ENCODE measurements at places on chromosomes 13 and 19.

DNA sequence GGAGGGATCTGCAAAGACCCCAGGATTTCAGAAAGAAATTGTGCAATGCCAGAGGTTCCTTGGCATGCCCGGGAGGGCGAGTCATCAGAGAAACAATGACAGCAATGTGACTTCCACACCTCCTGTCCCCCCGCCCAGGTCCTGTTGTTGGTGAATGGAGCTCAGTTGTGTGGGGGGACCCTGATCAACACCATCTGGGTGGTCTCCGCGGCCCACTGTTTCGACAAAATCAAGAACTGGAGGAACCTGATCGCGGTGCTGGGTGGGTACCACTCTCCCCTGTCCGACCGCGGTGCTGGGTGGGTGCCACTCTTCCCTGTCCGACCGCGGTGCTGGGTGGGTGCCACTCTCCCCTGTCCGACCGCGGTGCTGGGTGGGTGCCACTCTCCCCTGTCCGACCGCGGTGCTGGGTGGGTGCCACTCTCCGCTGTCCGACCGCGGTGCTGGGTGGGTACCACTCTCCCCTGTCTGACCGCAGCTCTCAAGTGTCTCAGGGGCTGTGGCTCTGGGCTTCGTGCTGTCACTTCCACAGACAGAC is 5.2 kb upstream of the F10 start:
- no peak for DNase-seq

DNA sequence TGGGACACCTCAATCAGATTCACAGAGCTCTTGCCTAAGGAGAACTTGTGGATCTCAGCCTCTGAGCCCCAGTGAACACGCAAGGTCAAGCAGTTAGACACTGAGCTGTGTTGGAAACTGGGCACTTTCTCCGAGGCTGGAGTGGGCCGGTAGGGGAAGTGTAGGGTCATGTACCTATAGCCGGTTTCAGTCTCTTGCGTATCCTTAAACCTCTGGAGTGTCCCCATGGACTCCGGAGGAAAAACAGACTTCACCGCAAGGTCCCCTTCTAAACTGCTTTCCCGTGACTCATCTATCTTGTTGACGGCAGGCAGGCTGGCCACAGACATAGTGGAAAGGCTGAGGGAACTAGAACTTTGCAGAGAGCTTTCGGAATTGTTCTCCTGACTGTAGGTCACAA is 11.3 kb downstream of the IQCN start:
- DNase-seq: no peak

GRCh38 chr19:2631213-2631821 is 71.2 kb downstream of the GNG7 start:
- DNase-seq: no peak

DNA sequence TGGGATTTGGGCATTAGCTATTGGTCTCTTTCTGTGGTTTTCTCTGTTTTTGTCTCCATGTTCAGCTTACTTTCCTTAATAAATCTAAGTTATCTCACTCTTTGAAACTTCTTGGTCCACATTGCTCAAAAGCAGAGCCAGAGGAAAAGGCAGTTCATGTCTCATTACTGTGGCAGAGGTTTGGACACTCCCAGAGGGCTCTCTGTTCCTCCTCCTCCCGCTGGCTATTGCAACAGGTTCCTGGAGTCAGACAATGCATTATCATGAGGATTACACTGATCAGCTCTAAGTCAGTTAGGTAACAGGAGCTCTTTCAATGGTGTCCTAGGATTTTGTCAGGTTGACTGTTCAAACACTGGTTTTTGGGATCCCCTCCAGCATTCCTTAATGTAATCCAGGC is 298.8 kb downstream of the NDFIP2 start:
- no peak for DNase-seq

DNA sequence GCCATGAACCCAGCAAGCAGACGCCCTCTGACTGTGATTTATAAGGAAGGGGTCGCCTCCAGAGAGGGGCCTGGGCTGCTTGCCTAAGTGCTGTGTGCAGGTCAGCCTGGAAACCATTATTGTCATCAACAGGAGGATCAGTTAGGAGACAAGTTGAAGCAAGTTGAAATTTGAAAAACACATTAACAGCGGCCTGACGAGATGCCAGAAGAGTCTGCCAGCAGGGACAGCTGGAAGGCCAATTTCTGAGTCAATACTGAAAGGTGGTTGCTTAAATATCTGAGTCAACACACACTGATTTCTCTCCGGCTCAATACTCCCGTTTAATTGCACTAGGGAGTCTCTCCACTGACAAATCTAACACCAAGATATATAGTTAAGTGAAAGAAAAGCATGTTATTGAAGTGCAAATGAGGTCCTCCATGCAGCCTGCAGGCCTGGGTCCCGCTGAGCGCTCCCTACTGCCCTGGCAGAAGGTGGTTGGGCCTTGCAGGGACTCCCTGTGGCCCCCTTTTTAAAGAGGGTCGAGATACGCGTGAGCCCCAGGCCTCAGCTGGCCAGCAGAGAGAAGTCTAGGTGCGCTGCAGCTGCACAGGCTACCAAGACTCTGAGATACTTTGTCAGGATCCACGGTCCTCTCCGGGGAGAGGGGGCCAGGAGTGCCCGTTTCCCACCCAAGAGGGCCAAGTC is 91.1 kb downstream of the RNASEH2B start:
- DNase-seq: no peak

DNA sequence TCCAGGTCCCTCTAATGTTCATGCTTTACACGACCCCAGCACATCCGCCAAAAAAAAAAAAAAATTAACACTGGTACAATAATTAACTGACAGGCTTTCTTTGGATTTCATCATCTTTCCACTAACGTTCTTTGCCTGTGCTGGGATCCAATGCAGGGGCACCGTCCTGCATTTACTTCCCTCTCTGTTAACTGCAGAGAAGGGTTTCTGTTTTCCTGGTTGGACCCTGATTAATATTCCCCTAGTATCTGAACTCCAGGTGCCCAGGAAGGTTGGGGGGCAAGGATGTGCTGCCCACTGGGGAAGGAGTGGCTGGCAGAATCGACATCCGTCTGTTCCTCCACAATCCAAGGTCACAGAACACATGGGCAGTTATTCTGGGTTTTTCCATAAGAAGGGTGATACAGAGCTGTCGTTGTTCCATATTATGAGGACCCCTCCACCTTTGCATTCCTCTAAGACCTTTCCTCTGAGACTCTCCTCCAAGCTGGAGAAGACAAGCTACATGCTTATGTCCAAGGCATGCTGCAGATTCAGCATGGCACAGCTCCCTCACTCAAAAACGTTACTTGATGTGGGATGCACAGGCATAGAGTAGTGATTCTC is 4.5 kb upstream of the LAIR1 start:
- no peak for DNase-seq

- no peak for DNase-seq
Measured at GRCh38 chr19:50488389-50489194, 11.9 kb upstream of the GARIN5A start.

GRCh38 chr19:6387372-6387771 is 5.6 kb downstream of the GTF2F1 start:
- DNase-seq: no peak

- no peak for DNase-seq
Measured at GRCh38 chr19:19146865-19147264, 8.6 kb upstream of the TMEM161A start.
